Adipocyte (in vitro differentiated cells): ENCODE measurements at places on chromosomes 16 and 17.
A peak's percentile ranks its signal among the peaks of the same experiment; 100 is the strongest.

GRCh38 chr17:681316-681715 lies 33.3 kb downstream of the VPS53 start:
- no peak for DNase-seq

GRCh38 chr16:87351320-87351698 lies 32.3 kb downstream of the FBXO31 start:
- no peak for DNase-seq

GRCh38 chr17:28086519-28086918 lies 44.0 kb downstream of the NLK start:
- no peak for DNase-seq

DNA sequence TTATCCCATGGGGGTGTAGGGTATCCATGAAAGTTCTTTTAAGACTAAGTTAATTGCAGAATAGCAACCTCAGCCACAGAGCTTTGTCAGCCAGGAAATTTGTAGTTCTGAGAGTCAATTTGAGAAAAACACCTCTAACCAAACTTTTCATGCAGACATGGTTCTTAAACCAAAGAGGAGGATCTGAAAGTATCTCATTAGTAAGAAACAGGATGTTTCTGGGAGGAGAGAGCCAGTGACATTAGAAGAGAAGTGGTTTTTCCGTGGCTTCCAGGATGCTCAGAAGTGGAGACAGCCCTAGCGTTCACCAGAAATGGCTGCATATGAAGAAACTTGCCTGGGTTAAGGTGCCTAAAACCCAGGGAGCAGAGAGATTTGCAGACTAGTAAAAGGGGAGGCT lies 7.9 kb downstream of the GNAO1 start:
- DNase-seq = no peak

GRCh38 chr17:68579194-68579927 lies 21.8 kb downstream of the FAM20A start:
- DNase-seq = no peak

- no peak for DNase-seq
These were observed 149.3 kb downstream of the FOXL1 start for GRCh38 chr16:86727632-86728031.

GRCh38 chr17:68621065-68621464 lies 19.9 kb upstream of the FAM20A start:
- peak; percentile 69 for DNase-seq

DNA sequence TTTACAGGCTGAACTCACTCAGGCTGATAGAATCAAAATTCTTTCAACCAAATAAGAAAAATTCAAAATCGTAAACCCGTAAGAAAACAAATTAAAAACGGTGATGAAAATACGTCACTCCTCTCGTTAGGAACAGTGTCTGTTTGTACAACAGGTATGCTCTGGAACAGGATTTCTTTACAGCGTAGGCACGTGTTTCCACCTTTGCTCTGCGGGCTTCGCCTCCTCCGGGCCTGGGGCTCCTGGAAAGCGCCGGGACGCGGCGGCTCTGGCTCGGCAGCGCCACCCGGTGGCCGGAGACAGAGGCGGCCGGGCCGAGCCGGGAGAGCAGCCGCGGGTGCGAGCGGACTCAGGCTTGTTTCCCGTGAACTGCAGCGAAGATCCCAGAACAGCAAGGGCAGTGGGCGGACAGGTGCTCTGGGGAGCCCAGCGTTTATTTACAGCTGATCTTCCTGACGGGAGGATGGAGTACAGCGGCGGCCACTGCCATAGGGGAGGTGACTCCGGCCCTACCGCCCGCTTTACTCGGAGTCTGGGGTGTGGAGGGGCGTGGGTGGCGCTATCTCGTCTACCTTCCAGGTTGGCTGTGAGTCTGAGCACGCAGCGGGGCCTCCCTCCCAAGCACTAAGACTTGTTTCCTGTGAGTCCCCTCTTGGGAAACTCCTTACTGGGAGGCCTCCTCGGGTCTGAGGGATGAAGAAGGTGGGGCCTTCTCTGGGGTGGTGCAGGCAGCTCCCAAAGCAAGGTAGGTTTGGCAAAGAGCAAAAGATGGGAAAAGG lies 40.5 kb upstream of the ATP2A3 start:
- DNase-seq = peak; percentile 59

- no peak for DNase-seq
These were observed 47.0 kb downstream of the ADAMTS18 start for GRCh38 chr16:77387815-77388209.

GRCh38 chr16:86026171-86026910 lies 127.4 kb downstream of the IRF8 start:
- DNase-seq = no peak

- DNase-seq = no peak
These were observed 28.2 kb upstream of the PSMD7 start for GRCh38 chr16:74268372-74268782.

GRCh38 chr17:57699751-57700219 lies 45.3 kb downstream of the CCDC182 start:
- DNase-seq = no peak

GRCh38 chr16:84630446-84631152 lies 12.7 kb upstream of the COTL1 start:
- DNase-seq = no peak

DNA sequence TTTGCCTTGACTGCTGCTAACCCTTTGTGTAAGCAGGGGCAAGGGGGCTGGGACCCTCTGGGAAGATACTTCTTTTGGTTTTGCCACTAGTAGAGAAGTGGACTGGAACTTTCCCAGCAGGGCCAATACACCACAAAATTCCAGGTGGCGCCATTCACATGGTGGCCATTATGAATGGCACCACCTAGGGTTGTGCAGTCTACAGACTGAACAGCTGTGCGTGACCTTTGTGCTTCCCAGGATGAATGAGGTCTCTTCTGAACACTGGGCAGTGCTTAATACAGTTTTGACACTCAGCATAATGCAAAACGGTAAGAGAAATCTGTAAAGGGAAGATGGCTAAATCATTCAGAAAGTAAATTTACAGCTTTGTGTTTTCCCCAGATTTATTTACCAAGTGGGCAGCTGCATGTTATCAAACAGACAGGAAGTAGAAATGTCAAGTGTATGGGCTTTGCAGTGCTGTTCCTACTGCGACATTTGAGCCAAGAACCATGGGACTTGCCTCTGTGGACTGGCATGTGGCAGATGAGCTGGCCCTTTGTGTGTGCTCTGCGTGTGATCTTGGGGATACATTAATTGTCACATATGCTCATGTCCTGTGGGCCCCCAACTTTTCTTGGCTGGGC lies 9.2 kb downstream of the SYT17 start:
- DNase-seq = no peak

DNA sequence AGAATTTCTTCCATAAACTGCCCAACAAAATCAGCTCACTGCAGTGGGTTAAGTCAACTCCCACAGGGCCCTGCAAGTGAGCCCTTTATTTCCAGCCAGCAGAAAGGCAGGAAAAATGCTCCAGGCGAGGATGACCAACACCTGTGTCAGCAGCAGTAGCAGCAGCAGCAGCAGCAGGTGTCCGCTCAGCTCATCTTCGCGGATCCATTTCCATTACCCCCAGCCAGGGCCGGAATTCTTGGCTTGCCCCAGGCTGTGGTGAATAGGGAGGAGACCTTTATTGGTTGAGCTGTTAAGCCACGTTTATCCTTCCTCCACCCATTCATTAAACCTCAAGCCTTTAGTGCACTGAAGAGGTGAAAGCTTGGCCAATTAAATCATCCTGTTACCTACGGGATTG lies 46.2 kb downstream of the MARCHF10 start:
- DNase-seq = no peak

- DNase-seq = no peak
These were observed 147.3 kb upstream of the KCNJ18 start for GRCh38 chr17:21545064-21545463.

DNA sequence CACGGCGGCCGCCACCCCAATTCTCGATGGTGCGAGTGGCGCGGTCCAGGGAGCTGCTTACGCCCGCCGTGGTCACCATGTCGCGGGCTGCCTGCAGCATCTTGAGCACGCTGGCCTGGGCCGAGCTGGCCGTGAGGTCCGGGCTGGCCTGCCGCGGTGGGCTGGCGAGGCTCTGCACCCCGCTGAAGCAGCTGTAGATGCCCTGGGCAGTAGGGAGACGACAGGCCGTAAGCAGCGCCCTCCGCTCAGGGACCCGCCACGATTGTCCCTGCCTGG lies 16.4 kb downstream of the GRIN2C start:
- DNase-seq = no peak

DNA sequence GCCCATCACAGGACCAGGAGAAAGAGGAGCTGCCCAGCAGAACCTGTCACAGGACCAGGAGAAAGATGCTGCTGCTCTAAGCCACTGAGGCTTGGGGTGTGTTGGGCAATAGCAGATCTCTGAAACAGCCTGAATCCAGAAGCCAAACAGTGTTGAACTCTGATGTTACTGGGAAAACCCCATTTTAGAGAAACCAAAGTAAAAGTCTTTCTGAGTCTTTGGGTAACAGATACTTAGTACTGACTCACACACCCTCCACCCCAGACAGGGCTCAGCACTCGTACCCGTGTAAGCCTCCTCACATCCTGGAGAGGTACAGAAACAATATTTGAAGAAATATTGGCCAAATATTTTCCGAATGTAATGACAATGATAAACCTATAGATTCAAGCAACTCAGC lies 82.8 kb upstream of the GNG13 start:
- DNase-seq = no peak

- no peak for DNase-seq
These were observed 93.8 kb downstream of the SALL1 start for GRCh38 chr16:51057102-51057793.

DNA sequence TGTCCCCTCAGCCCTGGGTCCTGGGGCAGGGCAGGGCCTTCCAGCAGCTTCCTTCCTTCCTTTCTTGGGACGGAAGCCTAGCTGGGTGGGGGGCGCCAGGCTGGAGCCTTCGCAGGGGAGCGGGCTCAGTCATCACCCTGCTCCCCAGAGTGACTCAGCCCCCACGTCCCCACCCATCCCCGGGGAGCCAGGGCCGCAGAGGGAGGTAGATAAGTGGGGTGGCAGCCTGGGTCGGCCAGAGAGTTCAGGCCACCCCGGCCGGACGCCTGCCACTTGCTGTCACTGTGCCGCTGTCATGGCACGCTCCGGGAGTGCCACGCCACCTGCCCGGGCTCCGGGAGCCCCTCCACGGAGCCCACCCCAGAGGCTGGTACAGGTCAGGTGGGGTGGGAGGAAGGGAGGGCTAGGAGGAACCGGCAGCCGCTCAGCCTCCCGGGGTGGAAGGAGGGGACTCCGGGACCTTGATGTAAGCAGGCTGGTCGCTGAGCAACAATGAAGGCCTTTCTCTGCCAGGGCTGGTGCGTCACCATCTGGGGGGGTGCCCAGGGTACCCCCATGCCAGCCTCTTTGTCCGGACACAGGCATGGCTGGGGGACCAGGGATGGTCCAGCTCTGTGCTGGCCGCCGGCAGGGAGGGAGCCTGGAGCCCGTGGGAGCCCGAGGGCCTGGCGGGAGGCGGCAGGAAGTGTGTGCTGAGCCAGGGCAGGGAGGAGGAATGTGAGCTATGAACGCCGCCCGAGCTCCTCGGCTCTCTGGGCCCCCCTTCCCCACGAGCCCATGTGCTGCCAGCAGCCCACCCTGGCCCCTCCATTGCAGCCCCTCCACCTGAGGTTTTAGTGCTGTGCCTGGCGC lies 6.6 kb downstream of the NHERF2 start:
- peak; percentile 87 for DNase-seq

- DNase-seq = no peak
These were observed 173.5 kb downstream of the AIPL1 start for GRCh38 chr17:6261466-6261865.

- DNase-seq = peak; percentile 51
These were observed 16.6 kb downstream of the ZFHX3 start for GRCh38 chr16:73031155-73031866.

GRCh38 chr17:70813355-70813930 lies 644.1 kb downstream of the KCNJ2 start:
- no peak for DNase-seq

GRCh38 chr16:77890075-77890474 lies 101.7 kb downstream of the VAT1L start:
- DNase-seq = no peak

- DNase-seq = no peak
These were observed 58.1 kb downstream of the PPM1E start for GRCh38 chr17:58813712-58814111.

DNA sequence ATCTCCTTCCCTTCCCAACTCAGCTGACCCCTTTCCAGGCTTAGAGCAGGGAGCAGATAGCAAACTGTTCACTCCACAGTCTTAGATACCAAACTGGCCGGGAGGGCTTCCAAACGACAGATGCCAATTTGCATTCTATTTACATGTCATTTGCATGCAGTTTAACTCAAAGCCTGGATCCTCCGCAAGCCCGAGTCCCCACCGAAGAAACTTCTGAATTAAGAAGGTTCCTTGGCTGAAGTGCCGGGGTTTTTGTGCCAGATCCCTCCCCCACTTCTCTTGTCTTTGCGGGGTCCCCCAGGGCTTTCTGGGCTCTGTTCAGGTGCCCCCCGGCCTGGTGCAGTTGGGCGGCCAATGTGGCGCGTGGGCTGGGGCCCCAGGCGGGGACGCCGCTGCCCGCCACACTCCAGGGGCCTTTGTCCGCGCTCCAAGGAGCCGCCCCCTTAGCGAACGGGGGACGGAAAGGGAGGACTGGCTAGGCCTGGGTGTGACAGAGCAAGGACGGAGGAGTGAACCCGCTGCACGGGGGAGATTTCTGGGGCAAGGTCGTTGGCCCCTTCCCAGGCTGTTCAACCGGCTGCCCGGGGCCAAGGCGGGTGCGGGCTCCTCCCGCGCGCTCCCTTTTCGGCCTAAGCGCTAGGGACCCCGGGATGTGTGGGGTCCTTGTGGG lies 1.2 kb downstream of the GPRC5B start:
- DNase-seq = no peak

- peak; percentile 73 for DNase-seq
These were observed 21.0 kb upstream of the HERPUD1 start for GRCh38 chr16:56910654-56911539.

DNA sequence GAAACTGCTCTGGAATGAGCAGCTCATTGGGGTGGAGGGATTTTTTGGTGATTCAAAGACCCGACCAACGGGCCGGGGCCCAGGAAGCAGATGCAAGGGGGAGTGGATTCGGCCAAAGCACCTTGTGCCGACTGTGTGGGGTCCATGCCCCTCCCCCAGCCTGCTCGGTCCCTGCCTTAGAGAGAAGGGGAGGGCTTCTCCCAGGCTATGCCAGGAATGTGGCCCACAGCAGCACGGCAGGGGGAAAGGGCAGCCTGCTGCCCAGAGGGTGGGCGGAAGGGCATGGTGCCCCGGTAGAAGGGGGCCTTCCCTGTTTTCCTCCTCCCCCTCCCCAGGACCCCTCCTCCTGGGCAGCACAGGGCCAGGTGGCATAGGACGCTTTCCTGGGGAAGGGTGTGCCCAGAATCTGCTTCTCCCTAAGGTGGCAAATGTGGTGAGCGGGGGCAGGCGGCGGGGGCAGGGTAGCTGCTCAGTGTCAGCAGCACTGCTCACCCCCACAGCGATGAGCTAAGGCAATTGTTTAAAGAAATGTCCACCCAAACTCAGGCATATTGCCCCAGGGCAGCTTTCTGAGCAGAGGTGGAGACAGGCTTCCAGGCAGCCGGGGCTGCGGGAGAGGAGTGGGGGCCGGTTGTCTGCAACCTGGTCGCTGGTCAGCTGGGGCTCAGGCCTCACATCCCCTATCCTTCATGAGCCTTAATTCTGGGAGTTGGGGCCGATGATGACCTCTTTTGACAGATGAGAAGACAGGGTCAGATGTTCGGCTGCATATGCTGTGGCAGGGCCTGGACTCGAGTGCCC lies 33.9 kb upstream of the MLKL start:
- DNase-seq = peak; percentile 15
